RKO (cell line): ENCODE measurements at places on chromosomes 13 and 19.

GRCh38 chr19:58380662-58381459, at the start of gene ZNF837:
Gene ZNF837, minus strand, starts transcription at chr19:58381030. Its CDS starts 11,698 bp downstream, at chr19:58369332.
- peak; percentile 100 for DNase-seq

GRCh38 chr19:45879055-45879454, 6.9 kb downstream of the IRF2BP1 start:
- no peak for DNase-seq

DNA sequence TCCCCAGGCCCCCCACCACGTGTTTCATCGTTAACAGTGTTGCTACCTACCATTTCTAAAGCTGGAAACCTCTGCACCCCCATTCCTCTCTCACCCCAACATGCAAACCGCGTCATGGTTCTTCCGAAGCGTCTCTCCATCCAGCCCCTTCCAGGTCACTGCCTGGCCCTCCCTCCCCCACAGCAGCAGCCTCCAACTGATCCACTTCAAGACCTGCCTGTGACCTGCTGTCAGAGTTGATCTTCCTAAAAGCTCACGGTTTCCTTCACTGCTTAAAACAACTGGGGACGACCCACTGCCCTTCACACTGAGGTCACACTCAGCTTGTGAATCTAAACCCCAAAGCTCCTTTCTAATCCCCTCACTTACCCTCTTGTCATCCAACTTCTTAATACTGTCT, 47.7 kb downstream of the STK24 start:
- no peak for DNase-seq

GRCh38 chr19:12126707-12127106, 13.4 kb downstream of the ZNF20 start:
- peak; percentile 49 for DNase-seq

DNA sequence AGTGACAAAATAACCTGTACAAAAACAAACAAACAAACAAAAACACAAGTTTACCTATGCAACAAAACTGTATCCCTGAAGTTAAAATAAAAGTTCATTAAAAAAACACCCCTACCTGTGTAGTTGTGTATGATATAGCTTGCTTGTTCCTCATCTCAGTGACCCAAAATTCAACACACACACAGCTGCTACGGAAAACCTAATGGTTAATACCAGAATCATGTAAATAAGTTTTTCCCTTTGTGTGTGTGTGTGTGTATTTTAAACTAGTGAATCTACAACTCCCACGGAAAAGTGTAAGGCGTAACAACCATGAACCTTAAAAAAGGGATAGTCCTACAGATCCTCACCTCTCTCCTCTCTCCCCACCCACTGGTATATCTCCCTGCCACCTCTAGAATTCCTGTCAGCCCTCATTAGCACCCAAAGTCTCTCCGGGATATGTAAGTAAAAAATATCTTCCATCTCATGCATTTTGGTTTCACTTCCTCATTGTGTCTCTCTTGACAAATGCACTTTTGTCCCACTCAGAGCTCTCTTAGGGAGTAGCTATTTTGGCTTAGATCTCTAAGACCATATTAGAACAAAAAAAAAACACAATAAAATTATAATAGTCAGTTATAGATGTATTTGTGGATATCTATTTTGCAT, 2236.5 kb downstream of the PCDH9 start:
- no peak for DNase-seq

DNA sequence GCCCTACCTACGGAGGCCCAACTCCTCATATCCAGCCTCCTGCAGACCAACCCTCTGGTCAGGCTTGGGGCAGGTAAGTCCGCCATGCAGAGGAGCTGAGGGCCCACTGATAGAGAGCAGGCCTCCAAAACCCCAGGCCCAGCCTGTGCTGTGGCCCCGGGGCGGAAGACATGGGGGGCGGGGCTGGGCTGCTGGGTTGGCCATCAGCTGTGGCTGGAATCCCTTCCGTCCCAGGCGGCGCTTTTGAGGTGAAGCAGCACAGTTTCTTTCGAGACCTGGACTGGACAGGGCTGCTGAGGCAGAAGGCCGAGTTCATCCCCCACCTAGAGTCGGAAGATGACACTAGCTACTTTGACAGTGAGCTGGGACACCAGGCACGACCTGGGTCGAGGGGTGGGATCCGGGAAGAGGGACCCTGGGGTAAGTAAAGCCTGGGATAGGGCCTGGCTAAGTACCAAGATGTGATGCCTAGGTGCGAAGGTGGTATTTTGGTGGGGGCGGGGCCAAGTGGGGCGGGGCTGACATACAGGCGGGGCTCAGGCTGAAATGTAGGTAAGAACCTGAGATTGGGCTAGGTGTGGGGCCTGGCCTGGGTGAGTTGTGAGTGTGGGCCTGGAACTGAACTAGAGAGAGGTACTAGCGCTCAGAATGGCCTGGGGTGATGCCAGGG, 15.4 kb downstream of the DNASE2 start:
- DNase-seq = no peak

GRCh38 chr13:99507986-99508385, 6.7 kb downstream of the TM9SF2 start:
- DNase-seq = no peak

DNA sequence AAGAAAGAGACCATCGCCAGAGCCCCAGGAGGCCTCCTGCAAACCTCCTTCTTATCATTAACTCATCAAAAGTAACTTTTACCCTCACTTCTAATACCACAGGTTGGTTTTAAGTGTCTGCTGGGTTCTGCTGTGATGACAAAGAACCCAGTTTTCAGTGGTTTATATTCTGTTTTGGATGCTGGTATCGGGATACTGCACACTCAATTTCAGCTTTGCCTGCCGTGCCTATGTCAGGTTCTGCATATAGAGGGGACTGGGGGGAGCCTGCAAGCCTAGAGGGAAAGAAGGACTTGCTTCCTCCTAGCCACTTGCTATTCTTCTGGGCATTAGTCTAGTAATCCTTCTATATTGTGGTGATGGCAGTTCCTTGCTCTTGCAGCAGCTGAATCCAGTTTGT, 242.4 kb downstream of the KCNRG start:
- no peak for DNase-seq

- no peak for DNase-seq
Observed at GRCh38 chr13:31053091-31053490, 108.6 kb downstream of the HSPH1 start.

DNA sequence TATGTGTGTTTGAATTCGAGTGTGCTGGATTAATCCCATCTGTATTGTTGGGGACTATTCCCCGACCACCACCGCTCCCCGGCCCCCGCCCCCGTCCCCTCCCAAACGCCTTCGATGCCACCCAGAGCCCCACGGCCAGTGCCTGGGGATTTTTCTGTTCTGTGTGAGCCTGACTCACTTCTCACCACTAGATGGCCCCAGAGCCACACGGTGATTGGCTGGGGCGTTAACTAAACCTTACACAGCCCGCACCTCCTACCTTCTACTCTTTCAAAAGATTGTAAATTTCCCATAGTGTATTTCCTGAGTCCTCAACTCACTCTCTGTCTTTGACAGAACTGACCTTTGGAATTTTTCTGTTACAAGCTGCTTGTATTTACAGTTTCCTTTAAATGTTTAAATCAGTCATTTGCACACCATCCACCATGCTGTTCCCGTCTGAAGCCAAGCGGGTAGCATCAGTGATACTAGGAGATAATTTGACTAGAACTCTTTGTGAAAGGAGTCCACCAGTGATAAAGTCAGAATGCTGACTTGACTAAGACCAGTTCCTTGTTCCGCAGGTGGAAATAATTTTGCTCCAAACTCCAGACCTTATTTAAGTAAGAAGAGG, 61.4 kb downstream of the RFX2 start:
- DNase-seq = peak; percentile 71

GRCh38 chr13:78606471-78607408, 3.4 kb upstream of the POU4F1 start:
- DNase-seq = no peak

DNA sequence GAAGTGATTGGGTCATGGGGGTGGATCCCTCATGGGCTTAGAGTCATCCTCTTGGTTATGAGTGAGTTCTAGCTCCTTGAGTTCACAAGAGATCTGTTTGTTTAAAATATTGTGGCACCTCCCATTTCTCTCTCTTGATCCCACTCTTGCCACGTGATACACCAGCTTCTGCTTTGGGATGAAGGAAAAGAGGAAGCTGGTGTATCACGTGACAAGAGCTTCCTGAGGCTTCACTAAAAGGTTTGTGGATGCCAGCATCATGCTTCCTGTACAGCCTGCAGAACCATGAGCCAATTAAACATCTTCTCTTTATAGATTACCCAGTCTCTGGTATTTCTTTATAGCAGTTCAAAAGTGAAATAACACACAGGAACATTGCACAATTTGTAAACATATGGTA, 352.5 kb upstream of the ATXN8OS start:
- DNase-seq = no peak

DNA sequence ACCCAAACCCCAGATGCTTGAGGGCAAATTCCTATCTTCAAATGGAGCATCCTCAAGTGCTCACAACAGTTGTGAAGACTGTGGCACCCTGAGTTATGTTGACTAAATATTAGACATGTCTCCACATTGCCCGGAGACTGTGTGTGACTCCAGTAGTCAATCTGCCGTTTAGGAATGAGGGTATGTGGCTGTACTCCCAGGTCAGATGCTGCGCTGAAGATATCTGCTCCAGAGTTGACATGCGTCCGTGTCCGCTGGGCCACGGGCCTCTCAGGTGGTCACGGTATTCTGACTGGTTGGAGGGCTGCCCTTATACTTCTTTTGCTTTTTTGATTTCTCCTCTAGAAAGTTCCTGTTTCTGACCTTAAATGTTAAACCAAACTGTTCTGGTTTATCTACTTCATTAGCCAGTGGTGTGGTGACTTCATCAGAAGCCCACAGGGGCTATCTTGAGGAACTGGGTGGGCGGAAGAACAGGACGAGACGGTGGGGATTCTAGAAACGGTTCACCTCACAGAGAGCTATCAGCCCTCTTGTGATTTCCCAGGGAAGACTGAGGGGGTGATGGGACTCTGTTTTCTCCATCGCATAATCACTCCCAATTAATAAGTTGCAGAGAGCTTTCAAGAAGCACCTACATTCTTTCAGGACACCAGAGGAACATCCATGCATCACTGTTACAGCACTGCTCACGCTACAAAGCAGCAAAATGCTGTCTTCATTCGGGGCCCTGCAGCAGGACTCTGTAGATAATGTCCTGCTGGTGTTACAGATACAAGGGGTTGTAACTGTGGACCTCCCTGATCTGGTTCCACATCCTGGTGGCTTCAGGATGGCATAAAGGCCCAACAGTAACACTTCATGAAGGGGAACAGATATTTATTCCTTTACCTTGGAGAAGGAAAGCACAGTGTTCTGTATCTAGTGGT, 1.3 kb upstream of the LCP1 start:
- no peak for DNase-seq

DNA sequence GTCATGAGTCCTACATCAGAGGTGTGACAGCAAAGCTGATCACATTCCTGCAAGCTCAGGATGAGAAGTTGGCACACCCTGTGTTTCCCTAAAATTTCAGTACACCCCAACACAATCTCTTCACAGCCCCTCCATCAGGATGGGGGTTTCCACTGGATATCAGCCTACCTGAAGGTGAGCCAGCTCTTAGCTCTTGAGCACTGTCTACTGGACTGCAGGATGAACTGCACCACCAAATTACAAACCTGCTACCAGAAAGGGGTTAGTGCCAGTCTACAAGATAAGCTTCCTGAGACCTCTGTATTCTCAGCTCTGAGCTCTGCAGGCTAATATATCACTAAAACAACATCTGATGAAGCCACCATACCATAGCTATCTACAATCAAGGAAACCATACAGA, 1616.2 kb upstream of the SPRY2 start:
- DNase-seq = no peak

DNA sequence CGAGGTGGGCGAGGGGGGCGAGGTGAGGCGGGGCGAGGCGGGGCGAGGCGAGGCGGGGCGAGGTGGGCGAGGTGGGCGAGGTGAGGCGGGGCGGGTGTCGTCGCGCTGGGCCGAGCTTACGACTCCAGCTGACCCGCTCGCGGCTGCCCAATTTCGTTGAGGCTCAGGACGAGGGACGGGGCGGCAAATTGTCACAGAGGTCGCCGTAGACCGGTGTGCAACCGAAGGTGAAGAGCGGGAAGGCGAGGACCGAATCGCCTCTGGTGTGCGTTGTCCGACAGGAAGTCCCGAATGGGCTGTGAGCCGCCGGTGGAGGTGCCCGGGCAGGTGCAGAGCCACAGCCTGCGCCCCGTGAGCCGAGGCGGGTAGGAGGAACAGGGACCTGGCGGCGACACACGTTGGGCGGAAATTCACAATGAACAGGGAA, at the start of gene LACC1:
TSS of gene LACC1 (plus strand) at position 150 of the 427 bp plus-strand sequence. CDS start 1,082 bp downstream, outside the sequence.
- DNase-seq = peak; percentile 39

DNA sequence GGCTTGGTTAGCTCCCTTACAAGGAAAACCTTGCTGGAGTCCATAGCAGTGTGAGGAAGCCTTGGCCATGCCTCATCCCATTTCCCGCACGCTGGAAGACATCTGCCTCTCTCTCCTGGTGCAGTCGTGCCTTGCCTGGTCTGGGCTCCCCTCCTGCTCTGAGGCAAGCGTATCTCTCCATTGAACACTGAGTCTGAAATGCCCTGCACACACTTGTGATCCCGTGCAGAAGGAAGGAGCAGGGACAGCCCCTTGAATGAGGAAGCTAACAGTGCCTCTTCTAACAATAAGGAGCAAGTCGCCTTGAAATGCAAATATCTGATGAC, 407 bp upstream of the ZNF440 start:
- no peak for DNase-seq

GRCh38 chr19:35847911-35848310, 4.4 kb downstream of the NPHS1 start:
- DNase-seq = no peak

DNA sequence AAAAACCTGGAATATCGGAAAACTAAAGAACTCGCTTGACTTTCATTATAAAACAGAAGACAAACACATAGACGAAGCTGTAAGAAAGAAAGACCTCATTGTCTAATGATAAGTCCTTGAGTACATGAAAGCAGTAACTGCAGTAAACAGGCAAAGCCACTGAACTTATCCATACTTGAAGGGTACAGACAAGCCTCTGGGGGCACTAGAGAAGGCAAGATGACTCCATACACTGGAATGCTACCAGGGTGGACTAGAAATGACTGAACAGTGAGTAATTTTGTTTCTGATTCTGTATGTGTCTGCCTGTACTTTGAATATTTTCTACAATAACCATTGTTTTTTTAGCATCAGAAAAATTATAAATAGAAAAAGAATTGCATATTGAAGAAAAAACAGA, 507.9 kb downstream of the UQCRFS1 start:
- DNase-seq = peak; percentile 91

GRCh38 chr13:26695891-26696311, 64.7 kb downstream of the GPR12 start:
- no peak for DNase-seq

- no peak for DNase-seq
Observed at GRCh38 chr19:55777528-55777927, 8.6 kb downstream of the RFPL4AL1 start.

- DNase-seq = no peak
Observed at GRCh38 chr19:2355168-2356035, 4.7 kb upstream of the TMPRSS9 start.

DNA sequence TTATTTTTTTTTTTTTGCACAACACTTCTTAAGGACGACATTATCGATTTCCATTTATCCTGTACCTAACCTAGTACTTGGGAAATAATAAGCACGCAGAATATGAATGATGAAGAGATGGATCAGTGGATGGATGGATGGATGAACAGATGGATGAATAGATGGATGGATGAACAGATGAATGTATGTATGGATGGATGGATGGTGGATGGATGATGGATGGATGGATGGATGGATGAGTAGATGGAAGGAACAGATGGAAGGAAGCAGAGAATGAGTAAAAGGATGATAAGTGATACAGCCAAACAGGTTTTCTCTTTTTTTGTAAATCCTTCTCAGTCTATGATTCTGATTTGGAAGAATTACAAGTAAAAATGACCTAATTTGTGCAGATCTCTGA, 166.9 kb downstream of the COL4A1 start:
- no peak for DNase-seq
